ENCODE measurements at places on chromosomes 5 and 9. TPM values are rescaled to one million over a fixed set of nuclear protein-coding genes. Genes with fewer than 3 reads are reported as not detected.

The PLGRKT gene
- 31.2 TPM for total RNA-seq

The NEURL1B gene
- total RNA-seq: 15.4 TPM

The PCDHGB1 gene
- 0.79 TPM for total RNA-seq

The CER1 gene
- not detected for total RNA-seq

The DIPK1B gene
- not detected for total RNA-seq

The CCNG1 gene
- 191 TPM for total RNA-seq

The TXNDC15 gene
- 108 TPM for total RNA-seq

The HIGD2A gene
- total RNA-seq: 84.7 TPM

The CD14 gene
- total RNA-seq: 10.3 TPM

- DNase-seq: no peak
Measured at GRCh38 chr5:10125116-10125515, 124.6 kb downstream of the ATPSCKMT start.

GRCh38 chr9:79977074-79977435 lies 405.3 kb downstream of the TLE4 start:
- DNase-seq: no peak

DNA sequence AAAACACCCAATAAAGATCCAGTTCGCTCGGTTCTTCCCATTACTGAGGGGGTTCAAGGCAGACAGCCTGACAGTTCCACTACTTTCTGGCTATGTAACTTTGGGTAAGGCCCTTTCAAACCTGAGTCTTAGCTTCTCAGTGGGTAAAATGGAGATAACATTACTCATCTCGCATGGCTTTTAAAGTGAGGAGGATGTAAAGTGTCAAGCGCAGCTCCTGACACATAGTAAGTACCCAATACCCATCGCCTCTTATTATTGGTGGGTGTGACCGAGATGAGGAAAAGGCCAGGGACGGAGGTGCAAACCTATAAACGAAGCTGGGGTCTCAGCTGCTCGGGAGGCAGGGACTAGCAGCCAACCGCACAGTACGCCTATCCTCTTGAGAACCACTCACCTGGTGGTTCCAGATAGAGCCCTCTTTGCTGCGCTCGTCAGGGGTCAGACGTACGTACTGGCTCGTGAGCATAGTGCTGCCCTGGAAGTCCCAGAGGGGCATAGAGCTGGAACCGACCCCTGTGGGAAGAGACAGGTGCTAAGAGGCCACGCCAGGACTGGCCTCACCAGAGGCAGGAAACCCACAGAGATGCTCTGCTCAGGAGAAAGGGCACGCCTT lies 584 bp downstream of the LMAN2 start:
- no peak for DNase-seq

DNA sequence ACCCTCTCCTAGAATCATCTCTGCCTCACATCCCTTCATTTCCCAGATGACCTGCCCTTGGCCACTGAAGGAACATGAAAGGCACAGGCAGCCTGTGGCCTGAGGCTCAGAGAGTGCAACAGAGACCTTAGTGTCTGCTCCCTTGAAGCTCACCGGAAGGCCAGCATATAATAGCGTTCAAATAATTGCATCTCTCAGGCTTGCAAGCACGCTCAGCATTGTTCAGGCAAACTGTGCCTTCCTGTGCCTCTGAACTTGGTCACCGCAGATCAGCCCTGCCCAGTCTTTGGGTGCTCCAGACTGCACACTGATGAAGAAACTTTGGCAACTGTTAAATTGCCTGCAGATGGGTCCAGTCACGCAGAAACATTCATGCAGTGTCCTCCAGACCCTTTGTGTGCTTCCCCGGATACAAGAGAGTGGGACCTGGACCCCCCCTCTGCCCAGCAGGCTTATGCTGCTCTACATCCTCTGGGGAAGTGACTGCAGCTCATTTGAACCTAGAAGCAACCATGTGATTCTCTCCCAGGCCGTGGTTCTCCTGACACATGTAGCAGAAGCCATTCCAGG lies 216.0 kb upstream of the ANKRD55 start:
- DNase-seq: no peak

GRCh38 chr9:99076483-99077171 lies 28.3 kb upstream of the TGFBR1 start:
- no peak for DNase-seq

- DNase-seq: no peak
Measured at GRCh38 chr9:34123682-34124081, 2.8 kb downstream of the DCAF12 start.

GRCh38 chr9:763692-764091 lies 77.8 kb upstream of the DMRT1 start:
- no peak for DNase-seq

- no peak for DNase-seq
Measured at GRCh38 chr9:125431741-125432271, 170.2 kb downstream of the GAPVD1 start.

- DNase-seq: no peak
Measured at GRCh38 chr9:38347946-38348345, 44.6 kb upstream of the ALDH1B1 start.

- no peak for DNase-seq
Measured at GRCh38 chr5:150519978-150520377, 12.0 kb downstream of the NDST1 start.

GRCh38 chr5:95800553-95800952 lies 22.0 kb downstream of the GLRX start:
- no peak for DNase-seq

Data from SJSA1 (cell line).